Endodermal cell (in vitro differentiated cells): ENCODE measurements at places on chromosomes 6 and 20.

GRCh38 chr6:113642714-113643406 lies 214.3 kb upstream of the MARCKS start:
- no peak for DNase-seq

DNA sequence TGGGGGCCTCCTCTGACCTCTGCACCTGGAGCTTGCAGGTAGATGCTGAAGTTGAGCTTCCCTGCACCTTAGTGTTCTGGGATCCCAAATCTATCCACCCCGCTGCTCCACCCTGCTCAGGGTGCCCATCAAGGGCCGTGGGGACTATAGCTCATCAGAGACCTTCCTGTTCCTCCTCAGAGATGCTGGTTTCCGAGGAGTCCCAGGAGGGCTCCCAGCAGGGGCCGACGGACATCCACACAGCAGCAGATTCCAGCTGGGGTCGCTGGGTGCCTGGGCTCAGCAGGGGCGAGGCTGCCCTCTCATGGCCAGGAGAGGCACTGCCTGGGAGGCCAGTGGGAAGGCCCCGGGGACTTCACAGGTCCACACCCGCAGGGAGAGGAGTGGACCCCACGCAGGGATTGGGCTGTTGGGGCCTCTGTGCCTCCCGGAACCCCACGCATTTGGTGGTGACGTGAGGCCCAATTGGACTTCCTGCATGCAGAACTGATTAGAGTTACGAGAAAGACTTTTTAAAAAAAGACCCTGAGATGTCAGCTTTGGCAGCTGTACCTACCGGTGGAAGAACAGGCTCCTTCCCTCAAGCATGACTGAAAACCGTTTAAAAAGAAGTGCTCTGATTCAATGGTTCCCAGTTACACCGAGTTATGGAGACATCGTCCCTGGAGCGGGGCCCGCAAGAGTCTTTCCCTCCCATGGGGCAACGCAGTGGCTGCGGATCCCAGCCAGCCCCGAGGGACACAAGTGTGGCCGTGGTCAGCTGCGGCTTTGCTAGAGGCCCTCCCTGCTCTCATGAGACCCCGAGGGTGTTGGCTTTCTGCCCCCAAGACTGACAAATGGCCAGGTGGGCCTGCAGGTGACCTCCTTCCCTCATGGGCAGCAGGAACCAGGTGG lies 25.3 kb upstream of the SLCO4A1 start:
- peak; percentile 91 for DNase-seq

DNA sequence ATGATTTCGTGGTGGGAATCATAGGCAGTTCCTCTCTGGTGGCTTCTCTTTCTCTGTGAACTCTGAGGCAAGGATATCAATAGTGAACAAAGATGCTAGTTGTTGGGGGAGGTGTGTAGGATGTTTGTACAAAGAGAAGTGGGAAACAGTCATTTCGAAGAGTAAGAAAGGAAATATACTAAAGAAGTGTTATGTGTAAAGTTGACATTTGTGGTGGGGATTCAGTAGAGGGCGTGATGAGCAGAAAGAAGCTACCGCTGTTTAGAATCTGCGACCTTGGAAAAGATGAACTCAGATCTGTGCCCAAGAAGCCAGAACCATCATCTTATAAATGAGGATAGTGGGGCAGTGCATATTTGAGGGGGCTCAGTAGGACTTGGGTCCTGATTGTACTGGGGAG lies 11.4 kb downstream of the SLC35F1 start:
- no peak for DNase-seq

- DNase-seq = no peak
These were observed 63.8 kb upstream of the UST start for GRCh38 chr6:148682990-148683389.

GRCh38 chr20:62320581-62321354 lies 18.0 kb downstream of the ADRM1 start:
- peak; percentile 88 for DNase-seq

DNA sequence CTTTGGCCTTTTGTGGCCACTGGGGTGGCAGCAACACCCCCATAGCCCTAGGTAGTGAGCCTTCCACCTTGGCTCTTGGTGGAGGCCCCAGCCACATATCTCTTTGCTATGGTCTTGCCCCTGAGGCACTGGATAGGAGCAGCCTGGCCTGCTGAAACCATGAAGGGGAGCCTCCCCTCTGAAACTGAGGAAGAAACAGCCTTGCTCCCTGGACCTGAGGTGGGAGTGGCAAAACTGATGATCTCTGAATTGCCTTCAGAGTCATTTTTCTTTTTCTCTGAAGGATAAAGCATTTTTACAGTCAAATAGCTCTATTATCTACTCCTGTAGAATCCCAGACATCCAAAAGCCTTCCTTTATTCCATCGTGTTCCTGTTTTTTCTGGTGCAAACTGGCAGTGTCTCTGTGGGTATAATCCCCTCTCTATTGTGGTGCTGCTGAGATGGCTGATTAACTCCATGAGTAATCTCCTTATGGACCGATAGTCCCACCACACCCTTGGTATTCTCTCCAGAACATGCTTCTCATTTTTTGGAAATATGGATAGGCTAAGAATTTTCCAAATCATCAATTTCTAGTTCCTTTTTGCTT lies 22.0 kb upstream of the PRSS35 start:
- DNase-seq = no peak

DNA sequence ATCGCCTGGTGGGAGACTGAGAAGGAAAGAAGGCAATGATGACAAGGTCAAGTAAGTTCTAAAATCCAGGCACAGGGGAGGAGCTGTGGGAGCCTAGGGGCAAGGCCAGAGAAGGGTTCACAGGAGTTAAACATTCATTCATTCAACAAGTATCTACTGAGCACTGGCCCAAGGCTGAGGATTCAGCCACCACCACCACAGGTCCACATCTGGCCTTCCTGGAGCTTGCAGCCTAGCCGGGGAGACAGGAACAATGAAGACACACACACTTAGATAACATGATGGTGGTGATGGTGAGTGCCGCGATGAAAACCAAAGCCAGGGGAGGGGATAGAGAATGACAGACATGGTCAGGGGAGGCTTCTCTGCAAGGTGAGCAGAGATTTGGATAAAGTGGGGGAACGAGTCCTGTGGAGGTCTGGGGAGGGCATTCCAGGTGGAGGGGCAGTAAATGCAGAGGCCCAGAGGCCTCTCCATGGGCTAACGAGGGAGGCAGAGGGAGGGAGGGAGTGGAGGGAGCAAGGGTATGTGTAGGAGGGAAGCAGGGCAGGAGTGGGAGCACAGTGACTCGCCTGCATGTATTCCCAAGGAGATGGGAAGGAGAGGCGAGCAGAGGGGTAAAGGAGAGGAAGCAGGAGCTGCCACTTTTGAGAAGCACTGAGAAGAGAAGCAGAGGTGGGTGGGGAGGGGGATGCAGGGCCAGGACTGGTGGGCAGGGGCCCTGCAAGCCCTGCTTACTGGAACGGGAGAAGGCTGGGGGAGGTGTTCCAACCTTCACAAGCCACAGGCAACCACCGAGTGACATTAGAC lies 10.5 kb upstream of the RSPO4 start:
- no peak for DNase-seq

DNA sequence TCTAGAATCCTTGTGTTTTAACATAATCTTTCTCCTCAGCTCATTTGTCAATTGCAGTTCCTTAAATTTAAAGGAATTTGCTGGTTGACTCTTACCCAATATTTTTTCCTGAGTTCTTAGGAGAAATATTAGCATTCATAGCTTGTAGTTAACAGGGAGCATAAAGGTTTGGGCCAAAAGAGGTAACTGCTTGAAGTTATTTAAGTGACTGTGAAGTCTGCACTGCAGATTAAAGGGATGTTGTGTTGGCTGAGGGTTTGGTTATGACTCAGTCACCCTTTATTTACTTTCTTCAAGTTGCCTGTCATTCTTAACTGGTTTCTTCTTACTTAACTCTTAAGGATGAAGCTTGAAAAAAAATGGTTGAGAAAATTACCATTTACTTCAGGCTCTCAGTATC lies 220.3 kb upstream of the LAMP5 start:
- DNase-seq = no peak
